Calu3 (cell line): ENCODE measurements at places on chromosomes 12 and 14. TPM values are rescaled to one million over a fixed set of nuclear protein-coding genes. Genes with fewer than 3 reads are reported as not detected.

Gene RNASE3
- not detected in 2 replicates for total RNA-seq

Gene IL23A
- total RNA-seq, result 1.8 and 2.9 TPM in 2 replicates

Gene SPIC
- total RNA-seq, result not detected in 2 replicates

DNA sequence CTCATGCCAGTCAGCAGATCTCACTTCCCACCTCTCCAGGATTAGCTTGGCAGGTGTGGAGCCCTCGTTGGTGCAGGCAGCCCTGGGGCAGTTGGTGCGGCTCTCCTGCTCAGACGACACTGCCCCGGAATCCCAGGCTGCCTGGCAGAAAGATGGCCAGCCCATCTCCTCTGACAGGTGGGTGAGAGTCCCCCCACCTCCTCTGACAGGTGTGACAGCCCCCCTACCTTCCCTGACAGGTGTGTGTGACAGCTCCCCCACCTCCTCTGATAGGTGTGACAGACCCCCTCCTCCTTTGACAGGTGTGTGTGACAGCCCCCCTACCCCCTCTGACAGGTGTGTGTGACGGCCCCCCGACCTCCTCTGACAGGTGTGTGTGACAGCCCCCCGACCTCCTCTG lies 26.3 kb downstream of the PAPLN start:
- no peak for DNase-seq

DNA sequence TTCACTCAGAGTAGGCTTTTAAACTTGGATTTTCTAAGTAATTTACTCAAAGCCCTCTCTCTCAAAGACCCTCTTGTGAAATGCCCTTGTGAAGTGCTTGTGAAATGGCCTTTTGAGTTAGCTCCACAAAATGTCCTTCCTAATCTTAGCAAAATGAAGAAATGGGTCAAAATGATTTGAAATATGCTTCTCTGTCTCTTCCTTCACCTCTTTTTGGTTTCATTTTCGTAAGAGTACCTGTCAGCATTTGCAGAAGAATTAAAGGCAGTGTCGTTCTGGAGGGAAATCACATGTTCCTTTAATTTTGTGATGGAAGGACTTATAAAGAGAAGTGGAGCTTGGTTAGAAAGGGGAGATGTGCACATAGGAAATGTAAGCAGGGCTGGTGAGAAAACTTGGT lies 93.7 kb downstream of the HMGA2 start:
- DNase-seq, result no peak

DNA sequence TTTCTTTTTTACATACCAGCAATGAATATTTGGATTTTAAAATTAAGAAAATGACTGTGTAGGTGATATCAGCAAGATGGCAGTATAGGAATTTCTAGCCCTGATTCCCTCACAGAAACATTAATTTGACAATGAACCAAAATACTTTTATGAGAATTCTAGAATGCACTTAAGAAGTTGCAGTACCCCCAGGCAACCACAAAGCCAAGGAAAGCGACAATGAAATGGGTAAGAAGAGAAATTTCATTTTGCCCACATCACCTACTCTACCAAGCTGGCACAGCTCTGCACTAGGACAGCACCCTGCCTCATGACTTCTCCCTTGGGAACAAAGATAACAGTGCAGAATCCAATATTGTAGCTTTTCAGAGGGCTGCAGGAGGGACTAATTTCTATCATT lies 6.6 kb downstream of the OR9K2 start:
- no peak for DNase-seq
